Spinal cord (tissue), 10 donors: ENCODE measurements at places on chromosomes 1 and 21.

DNA sequence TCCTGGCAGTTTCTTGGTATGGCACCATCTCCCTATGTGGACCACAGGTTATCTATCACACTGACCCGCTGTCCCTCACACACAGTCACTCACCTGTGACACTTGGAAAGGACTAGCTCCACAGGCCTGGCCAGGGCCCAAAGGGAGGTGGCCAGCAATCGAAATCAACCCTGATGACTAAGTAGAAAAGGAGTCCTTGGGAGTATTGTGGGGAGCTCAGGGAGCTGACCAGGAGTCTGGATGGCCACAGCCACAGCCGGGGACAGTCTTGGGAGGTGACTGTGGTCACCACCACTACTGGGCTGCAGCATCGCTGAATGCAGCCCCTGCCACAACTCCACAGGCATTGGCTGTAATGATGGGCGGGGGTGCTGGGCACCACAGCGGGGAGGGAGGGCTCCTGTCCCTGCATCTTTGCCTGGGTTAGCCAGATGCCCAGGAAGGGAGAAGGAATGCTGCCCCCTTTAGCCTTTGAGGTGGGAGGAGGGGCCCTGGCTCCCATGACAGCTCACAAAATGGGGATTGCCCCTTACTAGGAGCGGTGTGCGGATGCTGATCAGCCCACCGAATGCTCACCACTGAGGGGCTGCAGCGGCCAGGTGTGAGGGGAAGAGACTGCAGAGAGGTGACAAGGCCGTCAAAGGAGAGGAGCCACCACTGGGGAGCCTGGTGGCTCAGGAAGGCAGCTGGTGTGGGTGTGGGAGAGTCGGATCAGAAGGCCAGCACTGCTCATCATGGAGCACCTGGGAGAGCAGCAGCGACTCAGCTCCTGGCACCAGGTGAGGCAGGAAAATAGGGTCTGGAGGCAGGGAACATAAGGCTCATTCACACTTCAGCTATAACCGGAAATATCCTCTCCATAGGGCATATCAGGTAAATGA is 61.3 kb downstream of the H3-3A start:
- H3K4me1 ChIP-seq, result peaks cover 26% of the 10 kb centered on the region
- H3K4me3 ChIP-seq, result no peak overlapping the region

- H3K27ac ChIP-seq, result no peak overlapping the region
- DNase-seq, result no peak
- no peaks in the 10 kb centered on the region for H3K4me1 ChIP-seq
- H3K36me3 ChIP-seq, result no peaks in the 10 kb centered on the region
- no peak overlapping the region for H3K4me3 ChIP-seq
Measured at GRCh38 chr1:232033285-232033684, 406.7 kb downstream of the DISC1 start.

- no peaks in the 10 kb centered on the region for H3K4me1 ChIP-seq
- no peak overlapping the region for H3K27ac ChIP-seq
- no peak for DNase-seq
- H3K36me3 ChIP-seq, result no peaks in the 10 kb centered on the region
Measured at GRCh38 chr21:9758888-9759287, 762.5 kb upstream of the TPTE start.

- no peaks in the 10 kb centered on the region for H3K4me1 ChIP-seq
- DNase-seq, result no peak
- no peaks in the 10 kb centered on the region for H3K36me3 ChIP-seq
- no peaks in the 10 kb centered on the region for H3K27me3 ChIP-seq
Measured at GRCh38 chr1:85502625-85503083, 37.7 kb upstream of the DDAH1 start.

- H3K36me3 ChIP-seq, result no peaks in the 10 kb centered on the region
- H3K4me3 ChIP-seq, result no peak overlapping the region
- H3K27me3 ChIP-seq, result no peaks in the 10 kb centered on the region
- no peak overlapping the region for H3K27ac ChIP-seq
- no peak for DNase-seq
Measured at GRCh38 chr1:222307621-222308020, 240.3 kb downstream of the HHIPL2 start.

- no peaks in the 10 kb centered on the region for H3K36me3 ChIP-seq
- DNase-seq, result no peak
- no peak overlapping the region for H3K27ac ChIP-seq
- H3K4me3 ChIP-seq, result no peak overlapping the region
Measured at GRCh38 chr1:209324901-209325871, 258.3 kb upstream of the CAMK1G start.

DNA sequence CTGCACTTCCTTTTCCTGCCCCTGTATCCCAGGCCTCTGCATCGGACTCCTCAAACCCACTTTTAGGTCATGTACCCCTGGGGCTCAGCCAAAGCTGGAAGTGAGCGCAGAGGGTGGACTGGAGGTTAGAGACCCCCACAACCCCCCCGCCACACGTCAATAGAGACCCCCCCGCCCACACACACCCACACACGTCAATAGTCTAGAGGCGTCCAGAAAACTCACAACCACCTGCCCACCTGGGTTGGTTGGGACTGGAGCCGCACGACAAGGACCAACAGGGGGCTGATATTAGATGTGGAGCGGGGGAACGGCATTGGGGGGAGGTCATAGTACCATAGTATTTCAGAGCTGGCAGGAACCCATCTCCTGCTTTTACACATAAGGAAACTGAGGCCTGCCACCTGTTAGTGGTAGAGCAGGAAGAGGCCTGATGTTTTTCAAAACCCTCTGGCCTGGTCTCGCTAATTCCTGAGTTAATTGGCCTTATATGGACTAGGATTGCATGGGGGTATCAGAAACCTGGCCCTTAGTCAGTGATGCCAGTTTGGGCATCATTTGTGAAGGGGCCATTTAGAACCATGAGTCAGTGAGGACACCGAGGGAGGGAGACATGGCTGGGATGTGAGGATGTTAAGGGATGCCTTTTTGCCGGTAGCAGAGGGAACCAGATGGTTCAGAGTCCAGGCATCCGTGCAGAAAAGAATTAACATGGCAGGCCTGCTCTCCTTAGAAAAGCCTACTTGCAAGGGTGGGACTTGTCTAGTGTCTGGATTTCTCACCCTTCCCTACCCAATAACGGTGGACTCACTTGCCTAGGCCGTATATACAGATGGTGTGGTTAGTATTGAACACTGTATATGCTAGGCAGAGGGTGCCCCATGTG is 1.1 kb downstream of the NENF start:
- H3K4me1 ChIP-seq, result peaks cover 7% of the 10 kb centered on the region
- H3K27ac ChIP-seq, result peak overlapping the region; percentile 15
- H3K27me3 ChIP-seq, result no peaks in the 10 kb centered on the region
- peak overlapping the region; percentile 57 for H3K4me3 ChIP-seq
- no peak for DNase-seq

DNA sequence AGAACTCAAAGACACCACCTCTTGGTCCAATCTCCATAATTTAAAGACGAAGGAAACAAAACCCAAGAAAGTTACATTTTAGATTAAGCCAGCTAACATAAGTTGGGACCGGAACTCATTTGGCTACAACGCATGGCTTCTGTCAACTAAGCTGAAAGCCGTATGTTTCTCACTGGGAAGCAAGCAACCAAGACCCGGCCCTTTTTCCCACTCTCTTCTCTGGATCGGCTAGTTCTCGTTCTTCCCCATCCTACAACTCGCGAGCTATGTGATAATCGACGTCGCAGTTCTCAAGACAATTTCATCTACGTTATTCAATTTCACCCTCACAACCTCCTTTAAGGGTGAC is 601 bp downstream of the CCT8 start:
- H3K27me3 ChIP-seq, result no peaks in the 10 kb centered on the region
- peak overlapping the region; percentile 98 for H3K4me3 ChIP-seq
- peaks cover 10% of the 10 kb centered on the region for H3K4me1 ChIP-seq
- peaks cover 5% of the 10 kb centered on the region for H3K36me3 ChIP-seq
- no peak for DNase-seq

- peaks cover 39% of the 10 kb centered on the region for H3K4me1 ChIP-seq
- H3K36me3 ChIP-seq, result peaks cover 83% of the 10 kb centered on the region
- no peaks in the 10 kb centered on the region for H3K27me3 ChIP-seq
- no peak within 1 kb of the TSS for H3K4me3 ChIP-seq
- no peak for DNase-seq
Measured at GRCh38 chr1:228149406-228150119, at the start of gene GJC2. Gene GJC2, plus strand, starts transcription at chr1:228149930. Its CDS starts 7,829 bp downstream, at chr1:228157759.

DNA sequence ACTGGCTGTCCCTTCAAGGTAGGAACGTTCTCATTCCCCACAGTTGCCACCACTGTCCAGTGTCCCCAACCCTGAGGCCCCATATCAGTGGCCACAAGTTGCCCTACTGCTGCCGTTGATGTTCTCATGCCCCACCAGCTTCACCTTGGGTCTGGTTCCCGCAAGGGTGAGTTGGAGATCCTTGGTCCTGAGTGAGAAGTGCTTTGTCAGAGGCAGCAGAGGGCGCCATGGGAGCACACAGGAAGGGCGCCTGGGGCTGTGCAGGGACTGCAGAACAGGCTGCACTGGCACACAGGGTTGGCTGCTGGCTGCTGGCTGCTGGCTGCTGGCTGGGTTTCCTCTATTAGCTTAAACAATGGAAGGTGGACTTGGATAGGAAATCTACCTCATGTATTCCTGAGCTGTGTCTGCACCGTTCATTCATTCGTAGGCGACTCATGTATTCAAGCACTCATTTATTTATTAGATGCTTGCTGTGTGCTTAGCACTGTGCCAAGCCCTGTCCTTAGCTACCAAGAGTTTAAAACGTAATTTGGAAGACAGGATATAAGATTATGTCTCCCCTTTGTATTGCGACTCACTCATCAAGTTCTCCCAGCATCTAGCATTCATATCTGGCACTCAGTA is 2.1 kb upstream of the S100A9 start:
- no peak overlapping the region for H3K27ac ChIP-seq
- H3K27me3 ChIP-seq, result no peaks in the 10 kb centered on the region
- DNase-seq, result no peak
- H3K36me3 ChIP-seq, result no peaks in the 10 kb centered on the region

- H3K27me3 ChIP-seq, result no peaks in the 10 kb centered on the region
- no peak for DNase-seq
- H3K36me3 ChIP-seq, result peaks cover 38% of the 10 kb centered on the region
- no peak overlapping the region for H3K27ac ChIP-seq
- no peak overlapping the region for H3K4me3 ChIP-seq
- peaks cover 44% of the 10 kb centered on the region for H3K4me1 ChIP-seq
Measured at GRCh38 chr1:3602375-3602774, 8.9 kb downstream of the MEGF6 start.

GRCh38 chr1:232923739-232924386 is 26.5 kb upstream of the NTPCR start:
- no peaks in the 10 kb centered on the region for H3K4me1 ChIP-seq
- H3K27me3 ChIP-seq, result no peaks in the 10 kb centered on the region
- H3K36me3 ChIP-seq, result no peaks in the 10 kb centered on the region
- DNase-seq, result no peak

DNA sequence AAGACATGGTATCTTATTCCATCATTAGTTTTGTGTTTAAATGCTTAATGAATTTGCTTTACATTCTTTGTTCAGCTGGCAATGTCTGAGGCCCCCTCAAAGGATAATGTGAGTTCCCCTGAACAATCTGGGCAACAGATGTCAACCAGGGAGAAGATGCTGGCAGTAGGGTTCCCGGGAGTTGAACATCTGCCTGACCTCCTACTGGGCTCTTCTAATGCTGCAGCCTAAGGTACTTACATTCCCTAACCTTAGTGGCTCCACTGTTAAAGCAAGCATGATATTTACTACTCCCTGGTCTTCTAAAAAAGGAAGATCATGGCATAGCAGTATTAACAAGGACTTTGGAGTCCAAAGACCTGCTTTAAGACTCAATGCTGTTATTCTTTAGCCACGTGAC is 574.9 kb upstream of the NR5A2 start:
- no peaks in the 10 kb centered on the region for H3K27me3 ChIP-seq
- no peaks in the 10 kb centered on the region for H3K4me1 ChIP-seq
- no peak overlapping the region for H3K27ac ChIP-seq
- no peaks in the 10 kb centered on the region for H3K36me3 ChIP-seq
- no peak for DNase-seq

DNA sequence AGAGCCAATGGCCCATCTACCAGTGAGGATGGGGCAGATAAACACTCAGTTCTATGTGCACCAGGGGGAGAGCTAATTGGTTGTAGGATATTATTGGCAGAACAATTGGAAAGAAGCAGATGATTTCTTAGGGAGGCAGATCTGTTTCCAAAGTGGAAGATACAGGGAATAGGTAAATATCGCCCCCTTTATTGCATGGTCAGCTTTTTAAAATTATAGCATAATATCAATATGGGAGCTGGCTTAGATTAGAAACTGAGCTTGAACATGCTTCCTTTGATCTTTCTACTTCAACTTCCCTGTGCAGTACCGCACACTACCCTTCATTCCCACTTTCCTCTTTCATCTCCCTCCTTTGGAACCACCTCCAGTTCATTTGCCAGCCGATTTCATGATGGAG is 64.0 kb upstream of the PLXNA2 start:
- no peaks in the 10 kb centered on the region for H3K4me1 ChIP-seq
- DNase-seq, result no peak
- no peak overlapping the region for H3K4me3 ChIP-seq
- no peaks in the 10 kb centered on the region for H3K27me3 ChIP-seq
- no peak overlapping the region for H3K27ac ChIP-seq

DNA sequence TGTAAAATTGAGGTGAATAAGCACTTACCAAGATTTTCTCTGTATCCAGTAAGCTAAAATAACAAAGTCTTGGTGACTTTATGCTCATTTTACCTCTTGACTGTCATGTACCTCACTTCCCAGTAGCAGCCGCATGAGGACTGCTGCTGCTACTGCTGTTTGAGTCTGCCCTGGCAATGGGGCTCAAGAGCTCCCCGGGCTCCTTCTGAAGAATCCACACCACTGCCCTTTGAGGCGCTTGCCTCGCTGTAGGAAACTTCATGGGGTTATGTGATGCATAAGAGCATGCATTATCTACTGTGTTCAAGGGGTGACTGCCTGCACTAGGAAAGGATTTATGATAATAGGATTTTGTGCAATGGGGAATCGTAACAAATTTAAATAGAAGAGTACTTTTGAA is 113.5 kb downstream of the NTNG1 start:
- H3K27ac ChIP-seq, result no peak overlapping the region
- H3K27me3 ChIP-seq, result no peaks in the 10 kb centered on the region
- H3K4me1 ChIP-seq, result peaks cover 3% of the 10 kb centered on the region
- no peak for DNase-seq

DNA sequence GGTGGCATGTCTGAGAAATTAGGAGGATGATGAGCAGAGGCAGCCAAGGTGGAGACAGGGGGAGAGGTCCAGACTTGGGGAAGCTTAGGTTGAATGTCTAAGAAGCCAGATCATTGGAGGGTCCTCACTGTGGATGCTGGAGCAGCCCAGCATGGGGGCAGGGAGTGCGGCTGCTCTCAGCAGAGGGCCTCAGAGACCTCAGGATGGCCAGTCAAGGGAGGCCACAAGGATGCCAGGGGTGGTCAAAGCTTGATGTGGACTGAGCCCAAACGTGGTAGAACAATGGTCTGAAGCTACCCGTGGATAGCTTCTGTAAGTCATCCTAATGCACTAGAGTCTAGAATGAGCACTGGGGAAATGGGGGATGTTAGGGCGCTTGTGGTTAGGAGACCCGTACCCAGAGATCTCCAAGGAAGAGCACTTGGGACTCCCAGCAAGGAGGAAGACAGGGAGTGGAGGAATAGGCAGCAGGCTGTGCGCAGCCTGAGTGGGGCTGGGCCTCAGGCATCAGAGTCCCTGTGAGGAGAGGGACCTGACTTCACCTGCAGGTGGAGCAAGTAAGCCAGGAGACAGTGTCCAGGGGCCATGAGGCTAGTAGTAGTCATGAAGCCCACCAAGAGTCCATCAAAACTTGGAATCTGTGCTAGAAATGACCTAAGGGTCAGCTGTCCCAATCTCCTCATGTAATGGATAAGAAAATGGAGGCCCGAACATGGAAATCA is 4.3 kb upstream of the S100A9 start:
- H3K27me3 ChIP-seq, result no peaks in the 10 kb centered on the region
- H3K36me3 ChIP-seq, result no peaks in the 10 kb centered on the region
- no peaks in the 10 kb centered on the region for H3K4me1 ChIP-seq
- no peak for DNase-seq
- H3K27ac ChIP-seq, result no peak overlapping the region
- no peak overlapping the region for H3K4me3 ChIP-seq
